Fibroblast of skin of left biceps (primary cell): ENCODE measurements at places on chromosomes 6 and 20.

DNA sequence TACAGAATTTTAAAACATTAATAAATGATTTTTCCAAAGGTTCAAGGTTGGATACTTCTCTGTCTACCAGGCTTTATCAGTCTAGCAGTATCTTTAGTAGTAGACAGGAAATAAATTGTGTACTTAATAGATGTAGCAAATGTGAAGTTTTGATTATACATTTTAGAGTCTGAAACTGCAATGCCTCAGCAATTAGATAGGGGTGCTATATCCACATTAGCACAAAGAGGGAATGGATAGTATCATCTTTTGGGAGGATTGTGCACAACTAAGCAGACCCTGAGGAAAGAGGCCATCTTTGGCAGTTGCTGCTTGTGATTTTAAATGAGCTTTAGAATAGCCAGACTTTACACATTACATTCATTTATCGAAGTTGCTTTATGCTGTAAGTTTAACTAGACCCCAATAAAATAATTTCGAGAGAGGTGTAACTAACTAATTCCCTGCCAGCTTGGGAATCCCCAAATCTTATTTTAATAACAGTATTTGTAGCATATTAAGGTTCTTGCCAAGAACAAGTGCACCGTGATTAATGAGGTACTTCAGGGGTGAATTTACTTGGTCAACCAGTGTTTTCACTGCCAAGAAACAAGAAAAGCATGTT, 2.8 kb downstream of the KCNQ5 start:
- no peak for DNase-seq

GRCh38 chr6:88574031-88574430, 389.4 kb downstream of the RNGTT start:
- no peak for DNase-seq

GRCh38 chr6:76984572-76984971, 478.7 kb downstream of the HTR1B start:
- no peak for DNase-seq

DNA sequence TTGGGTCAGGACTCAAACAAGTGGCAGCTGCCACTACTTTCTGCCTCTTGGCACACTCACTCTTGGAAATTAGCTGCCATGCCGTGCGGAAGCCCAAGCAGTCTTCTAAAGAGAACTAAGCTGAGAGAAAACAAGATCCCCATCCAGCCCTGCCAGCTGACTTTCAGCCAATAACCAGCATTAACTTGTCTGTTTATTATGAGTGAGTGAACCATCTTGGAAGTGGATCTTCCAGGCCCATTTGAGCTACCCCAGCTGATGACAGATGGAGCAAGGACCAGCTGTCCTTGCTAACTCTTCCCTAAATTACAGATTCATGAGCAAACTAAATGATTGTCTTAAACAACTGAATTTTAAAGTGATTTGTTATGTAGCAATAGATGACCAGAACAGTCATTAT, 73.9 kb upstream of the RBM24 start:
- no peak for DNase-seq

DNA sequence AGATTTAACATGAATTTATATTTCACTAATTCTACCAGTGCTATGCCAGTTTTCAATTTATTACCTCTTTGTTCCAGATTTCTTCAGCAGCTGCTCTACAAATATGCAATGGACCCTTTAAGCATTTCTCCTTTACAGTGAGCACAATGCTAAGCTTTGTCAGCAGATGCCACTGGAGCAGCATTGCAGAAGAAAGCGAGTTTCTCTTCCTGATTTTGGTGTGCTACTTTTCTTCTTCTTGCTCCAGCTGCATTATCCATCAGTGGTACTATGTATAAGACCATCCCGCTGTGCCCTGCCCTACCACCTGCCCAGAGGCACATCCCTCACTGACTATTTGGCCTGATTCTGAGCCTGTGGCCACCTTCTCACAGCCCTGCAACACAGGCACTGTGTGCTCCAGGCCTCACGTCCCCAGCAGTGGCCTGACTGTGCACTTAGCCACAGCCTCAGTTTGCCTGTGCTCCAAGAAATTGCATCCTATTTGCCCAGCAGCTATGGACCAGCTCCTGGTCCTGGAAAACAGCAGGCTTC, 84.1 kb downstream of the TNFAIP3 start:
- no peak for DNase-seq

DNA sequence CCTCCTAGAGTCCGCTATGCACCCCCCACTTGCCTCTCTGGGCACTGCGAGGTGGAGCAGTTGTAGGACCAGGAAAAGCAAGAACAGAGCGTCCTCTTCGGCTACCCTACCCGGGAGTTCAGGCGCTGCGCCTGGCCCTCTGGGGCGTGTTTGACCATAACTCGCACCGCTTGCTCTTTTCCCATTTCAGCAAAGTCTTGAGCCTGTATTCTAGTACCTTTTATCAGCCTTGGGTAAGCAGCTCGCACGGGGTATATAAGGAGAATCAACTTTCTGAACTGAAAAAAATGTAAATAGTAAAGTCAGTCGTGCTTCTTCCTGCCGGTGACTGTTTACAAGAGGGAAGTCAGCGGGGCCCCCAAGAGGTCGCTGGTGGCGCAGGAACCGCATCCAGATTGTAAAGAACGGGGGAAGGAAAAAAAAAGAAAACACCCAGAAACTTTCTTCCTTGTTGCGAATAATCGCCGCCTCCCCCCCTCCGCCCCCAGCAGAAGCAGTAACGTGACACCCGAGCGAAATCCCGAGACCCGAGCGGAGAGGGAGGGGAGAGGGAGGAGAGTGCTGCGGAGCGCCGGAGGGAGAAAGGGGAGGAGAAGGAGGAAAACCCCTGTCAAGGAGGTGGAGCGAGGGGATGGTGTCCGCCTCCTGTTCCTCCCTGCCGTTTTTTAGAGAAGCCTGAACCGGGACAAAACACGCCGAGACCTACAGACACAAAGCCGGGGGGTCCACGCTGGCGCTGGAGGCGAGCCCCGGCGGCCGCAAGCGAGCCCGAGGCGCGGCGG, at the start of gene UST:
TSS of gene UST (plus strand) at position 668 of the 782 bp plus-strand sequence. CDS start 401 bp downstream, outside the sequence.
- DNase-seq, result peak; percentile 91

DNA sequence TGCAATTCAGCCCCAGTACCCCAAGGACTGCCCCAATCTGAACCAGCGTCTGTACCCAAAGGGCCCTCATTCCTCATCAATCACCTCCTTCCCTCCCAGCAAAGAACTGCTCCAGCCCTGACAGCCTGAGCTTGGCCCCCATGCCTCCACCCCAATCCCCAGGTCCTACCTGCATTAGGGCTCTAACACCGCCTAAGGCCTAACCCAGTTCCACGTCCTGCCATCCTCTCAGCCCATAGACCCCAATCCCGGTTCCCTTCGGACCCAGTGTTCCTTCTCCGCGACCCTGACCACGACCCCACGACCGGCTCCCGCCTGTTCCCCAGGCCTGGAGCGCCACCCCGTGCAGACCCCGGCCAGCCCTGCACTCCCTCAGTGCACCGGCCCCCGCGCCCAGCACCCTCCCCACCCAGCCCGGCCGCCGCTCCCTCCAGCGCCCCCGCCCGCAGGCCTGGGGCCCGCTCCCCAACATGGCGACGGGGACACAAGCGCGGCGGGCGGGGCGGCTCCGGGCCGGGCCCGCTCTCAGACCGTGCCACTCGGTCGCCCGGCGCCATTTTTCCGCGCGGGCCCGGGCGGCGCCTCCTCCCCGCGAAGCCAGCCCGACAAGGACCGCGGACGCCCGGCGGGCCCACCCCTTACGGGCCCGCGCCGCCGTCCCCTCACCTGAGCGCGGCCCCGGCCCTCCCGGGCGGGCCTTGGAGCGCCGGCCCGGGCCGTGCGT, 483 bp downstream of the NCOA6 start:
- DNase-seq, result peak; percentile 4

DNA sequence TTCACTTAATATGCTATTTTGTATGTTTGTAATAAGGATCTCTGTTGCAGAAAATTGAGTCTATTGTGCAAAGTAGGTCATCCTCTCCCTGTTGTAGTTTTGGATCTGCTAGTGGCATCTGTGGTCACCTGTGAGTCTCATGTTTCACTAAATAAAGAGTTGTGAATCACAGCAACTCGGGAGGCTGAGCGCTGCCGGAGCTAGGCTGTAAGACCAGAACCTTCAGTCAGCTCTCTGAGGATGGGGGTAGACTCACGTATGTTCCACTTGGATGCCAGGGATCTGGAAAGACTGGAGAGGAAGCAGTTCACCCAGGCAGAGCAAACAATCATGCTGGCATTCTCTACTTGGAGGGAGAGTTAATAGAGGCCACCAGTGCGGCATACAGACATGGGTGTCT, 187.3 kb upstream of the FOXA2 start:
- DNase-seq, result no peak

DNA sequence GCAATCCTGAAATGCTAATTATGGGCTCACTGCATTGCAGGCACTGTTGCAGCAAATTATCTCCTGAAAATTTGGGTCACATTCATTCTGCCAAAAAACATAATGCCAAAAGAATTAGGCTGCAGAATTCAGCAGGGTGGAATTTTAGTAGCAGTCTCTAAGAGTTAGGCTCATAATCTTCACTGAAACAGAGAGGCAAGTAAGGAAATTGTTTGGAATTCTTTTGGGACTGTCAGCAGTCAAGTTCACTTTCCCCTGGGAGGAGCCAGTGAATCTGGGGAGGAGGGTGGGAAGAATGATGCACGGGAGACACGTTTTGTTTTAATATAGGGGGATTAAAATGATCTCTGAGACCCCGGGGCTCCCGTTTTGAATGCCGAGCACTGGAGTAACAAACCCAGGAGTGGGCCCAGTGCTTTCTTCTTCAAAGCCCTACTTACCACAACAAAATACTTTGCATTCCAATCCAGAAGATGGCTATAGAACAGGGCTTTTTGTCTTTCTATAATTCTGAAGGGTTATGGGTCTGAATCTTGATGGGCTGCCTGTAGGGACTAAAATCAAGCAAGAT, 44.7 kb downstream of the SOBP start:
- DNase-seq, result no peak

DNA sequence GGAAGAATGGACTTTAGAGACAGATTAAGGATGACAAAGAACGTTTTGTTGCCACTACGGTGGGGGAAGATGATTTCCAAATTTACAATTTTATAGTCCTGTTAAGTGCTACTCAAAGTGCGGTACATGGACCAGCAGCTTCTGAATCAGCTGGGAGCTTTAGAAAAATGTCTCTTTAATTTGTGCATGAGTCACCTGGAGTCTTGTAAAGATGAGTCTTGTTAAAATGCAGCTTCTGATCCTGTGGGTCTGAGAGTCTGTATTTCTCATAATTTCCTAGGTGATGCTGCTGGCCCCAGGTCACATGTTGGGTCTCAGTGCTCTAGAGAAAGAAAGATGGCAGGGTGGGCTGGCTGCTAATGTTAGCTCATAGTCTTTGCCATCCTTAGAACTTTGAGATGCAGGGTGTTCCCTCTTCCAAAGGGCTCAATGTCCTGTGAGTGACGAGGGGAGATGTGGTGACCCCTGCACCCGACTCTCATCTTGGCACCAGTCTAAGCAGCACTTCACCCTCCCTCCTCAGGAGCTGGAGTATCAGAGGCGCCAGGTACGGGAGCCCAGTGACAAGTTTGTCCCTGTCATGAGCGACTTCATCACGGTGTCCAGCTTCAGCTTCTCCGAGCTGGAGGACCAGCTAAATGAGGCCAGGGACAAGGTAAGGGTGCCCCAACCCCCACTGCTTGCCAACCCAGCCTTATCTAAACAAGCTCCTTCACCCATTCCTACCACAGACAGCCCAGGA, 34.5 kb downstream of the MOCS1 start:
- DNase-seq, result no peak

GRCh38 chr20:9040863-9041524, 27.9 kb upstream of the PLCB4 start:
- no peak for DNase-seq

GRCh38 chr6:158013904-158014504, 32.3 kb downstream of the SYNJ2 start:
- DNase-seq, result no peak

DNA sequence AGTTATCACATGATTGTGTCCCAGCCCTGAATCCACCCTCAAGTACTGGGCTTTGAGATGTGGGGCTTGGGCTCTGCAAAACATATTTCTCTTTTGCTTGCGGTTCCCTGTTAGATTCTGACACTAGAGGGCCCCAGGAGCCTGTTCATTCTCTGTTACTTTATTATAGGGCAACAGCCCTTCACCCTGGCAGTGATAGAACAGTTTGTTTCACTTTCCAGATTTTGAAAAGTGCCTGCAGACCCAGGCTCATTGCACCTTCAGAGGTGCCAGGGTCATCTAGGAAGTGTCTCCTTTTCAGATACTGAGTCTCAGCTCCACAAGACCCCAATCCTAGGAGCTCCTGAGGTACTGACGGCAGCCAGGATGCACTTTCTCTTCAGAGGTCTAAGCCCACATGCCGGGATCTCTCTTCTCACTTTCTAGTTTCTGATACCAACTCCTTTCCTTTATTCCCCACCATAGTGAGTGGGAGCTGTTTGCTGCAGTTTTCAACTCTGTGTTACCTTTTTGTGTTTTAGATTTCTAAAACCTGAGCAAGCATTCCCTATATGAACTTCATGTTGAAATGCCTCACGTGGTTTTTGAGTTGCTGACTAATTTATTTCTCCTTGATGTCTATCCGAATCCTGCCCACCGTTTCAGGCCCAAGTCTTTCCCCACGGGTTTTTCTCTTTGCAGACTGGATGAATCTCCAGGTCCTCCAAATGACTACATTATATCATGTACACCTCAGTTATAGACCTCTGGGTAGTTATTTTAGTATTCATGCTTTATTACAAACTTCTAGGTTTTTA, 10.9 kb downstream of the ABT1 start:
- DNase-seq, result peak; percentile 18

DNA sequence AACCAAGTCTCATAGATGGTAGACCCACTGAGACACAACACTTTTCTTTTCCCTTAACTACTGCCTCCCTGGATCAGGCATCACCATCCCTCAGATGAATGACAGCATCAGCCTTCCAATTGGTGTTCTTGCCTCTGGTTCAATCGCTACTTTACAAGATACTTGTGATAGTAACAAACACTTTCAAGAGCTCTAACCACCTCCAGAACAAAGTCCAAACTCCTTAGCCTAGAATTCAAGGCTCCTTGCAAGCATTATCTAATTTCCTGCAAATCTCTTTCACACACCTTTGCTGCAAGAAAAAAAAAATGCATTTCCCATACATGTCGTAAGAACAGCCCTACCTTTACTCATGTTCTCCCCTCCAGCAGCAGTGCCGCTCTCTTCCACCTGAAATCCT, 33.1 kb downstream of the RALGAPA2 start:
- no peak for DNase-seq

DNA sequence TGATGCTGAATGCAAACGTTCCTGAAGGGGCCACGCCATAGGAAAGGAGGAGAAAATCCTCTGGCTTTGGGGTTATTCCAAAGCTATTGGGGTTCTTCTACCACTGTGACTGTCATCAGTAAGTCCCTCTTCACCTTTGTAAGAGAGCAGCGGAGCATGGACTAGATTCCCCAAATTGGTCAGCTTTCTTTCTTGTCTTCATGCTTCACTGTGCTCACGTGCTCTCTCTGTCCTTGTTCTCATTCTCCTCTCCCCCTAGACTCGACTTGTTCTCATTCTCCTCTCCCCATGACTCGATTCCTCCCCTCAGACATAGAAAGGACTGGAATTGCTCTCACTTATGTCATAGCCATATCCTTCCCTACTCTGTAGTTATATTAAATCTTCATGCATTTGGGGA, 54.8 kb upstream of the ADGRG6 start:
- DNase-seq, result no peak

DNA sequence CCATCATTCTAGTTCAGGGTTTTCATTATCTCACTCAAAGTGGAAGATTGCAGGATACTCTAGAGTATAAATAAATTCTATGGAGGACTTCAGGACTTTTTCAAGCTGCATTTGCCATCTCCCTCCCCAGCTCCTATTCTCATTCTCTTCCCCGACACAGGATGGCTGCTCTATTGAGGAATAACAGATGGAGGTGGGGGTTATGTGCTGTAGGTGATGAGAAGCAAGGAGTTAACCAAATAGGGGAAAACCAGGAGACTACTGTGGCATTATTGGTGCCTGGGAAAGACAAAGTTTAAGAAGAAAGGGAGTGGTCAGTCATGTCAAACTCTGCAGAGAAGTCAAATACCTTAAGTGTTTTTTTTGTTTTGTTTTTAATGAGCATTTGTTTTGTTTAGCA, 109.3 kb downstream of the GRIK2 start:
- DNase-seq, result no peak
